NCI-H1694 treated with DMSO at 0.1 percent for 48 hours (cell line): ENCODE measurements at places on chromosomes 1 and 21.

DNA sequence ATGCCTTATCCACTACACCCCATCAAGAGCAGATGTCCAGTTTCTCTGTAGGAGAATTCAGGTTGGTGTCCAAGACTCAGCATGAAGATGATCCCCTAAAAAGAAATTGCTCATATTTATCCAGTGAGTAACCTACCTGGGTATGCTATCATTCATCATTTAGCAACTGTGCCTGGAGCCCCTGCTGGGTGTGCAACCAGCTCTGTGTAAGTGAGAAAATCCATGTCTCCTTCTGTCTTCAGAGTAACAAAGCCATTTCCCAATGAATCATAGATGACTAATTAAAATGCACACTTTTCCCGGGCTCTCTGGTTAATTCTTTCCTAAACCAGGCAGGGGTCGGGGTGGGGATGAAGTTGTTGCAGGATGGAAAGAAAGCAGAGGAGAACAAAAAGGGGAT, 35.8 kb downstream of the OLFML3 start:
- no peak for DNase-seq

DNA sequence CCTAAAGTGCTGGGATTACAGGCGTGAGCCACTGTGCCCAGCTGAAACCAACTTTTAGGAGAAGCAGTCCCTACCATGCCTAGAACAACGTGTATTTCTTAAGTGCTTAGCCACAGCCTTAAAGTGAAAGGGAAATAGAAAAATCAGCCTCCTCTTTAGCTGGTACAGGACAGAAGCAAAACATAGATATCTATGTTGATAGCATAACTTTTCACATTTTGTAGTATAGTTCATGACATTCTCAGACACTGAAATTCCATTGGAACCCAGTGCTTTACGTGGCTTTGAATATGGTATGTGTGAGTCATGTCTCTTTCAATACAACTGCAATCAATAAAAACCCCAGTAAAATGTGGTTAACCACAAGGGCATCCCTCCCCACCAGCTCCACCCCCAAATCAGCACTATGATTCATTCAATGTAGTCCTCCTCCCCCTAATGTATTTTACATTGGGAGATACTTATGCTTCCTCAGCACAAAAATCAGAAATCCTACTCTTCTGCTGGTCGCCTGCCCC, 32.1 kb downstream of the TGFB2 start:
- DNase-seq: no peak

- no peak for DNase-seq
Observed at GRCh38 chr1:64664299-64664698, 80.6 kb upstream of the RAVER2 start.

DNA sequence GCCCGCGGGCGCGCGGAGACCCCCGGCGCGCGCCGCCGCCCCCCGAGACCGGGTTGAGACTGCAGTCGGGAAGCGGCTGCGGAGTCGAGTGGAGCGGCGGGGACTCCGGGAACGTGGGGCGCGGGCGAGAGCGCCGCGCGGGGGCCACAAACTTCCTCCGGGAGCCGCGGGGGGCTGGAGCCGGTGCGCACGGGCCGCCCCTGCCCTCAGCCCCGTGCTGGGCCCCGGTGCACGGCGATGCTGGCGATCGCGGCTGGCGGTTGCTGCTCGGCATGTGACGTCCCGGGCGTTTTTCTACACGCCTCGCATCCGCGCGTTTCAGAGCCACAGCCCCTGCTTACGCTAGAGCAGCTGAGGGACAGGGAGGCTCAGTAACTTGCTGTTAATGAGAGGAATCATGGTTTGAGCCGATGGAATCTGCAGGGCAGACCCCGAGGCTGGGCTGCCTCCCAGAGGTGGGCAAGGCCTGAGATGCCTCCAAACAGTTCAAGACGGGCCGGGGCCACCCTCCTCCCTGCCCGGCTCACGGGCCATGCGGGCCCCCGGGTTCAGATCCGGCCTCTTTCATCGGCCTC, 520 bp downstream of the TMEM201 start:
- DNase-seq: no peak

- DNase-seq: no peak
Observed at GRCh38 chr1:14997646-14998276, 155.8 kb upstream of the TMEM51 start.

DNA sequence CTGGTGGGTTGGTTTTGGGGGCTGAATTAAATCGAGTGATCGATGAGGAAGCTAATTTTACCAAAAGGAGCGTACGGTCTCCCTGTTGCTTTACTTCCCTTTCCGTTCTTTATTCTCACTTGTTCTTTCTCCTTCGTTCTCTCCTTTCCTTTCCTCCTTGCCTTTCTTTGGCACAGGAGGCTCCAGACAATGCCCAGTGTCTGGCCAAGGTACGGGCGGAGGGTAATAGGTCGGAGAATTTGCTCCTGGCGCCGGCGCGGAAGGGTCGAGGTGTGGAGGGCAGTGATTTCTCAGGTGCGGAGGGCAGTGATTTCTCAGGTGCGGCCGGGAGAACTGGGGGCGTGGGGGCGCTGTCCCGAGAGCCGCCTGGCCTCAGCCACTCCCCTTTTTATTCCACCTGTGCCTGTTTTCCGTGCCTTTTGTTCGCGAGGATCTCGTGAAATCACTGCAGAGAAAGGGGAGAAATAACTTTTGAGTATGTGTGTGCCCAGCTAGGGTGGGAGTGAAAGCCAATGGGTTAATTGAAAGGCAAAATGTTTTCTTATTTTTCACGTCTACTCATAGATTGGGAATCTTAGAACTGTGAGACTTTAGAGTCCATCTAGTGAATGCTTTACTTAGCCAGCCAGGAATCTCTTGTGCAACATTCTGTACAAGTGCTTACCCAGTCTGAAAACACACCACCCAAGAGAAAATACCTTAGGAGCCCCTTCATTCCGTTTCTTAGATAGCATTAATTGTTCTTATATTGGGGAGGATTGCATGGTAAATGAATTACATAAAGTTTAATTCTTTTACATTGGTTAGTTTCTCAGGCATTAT, 1.3 kb downstream of the FNBP1L start:
- DNase-seq: peak; percentile 40

GRCh38 chr1:147171399-147172167, 687 bp downstream of the PRKAB2 start:
- no peak for DNase-seq

DNA sequence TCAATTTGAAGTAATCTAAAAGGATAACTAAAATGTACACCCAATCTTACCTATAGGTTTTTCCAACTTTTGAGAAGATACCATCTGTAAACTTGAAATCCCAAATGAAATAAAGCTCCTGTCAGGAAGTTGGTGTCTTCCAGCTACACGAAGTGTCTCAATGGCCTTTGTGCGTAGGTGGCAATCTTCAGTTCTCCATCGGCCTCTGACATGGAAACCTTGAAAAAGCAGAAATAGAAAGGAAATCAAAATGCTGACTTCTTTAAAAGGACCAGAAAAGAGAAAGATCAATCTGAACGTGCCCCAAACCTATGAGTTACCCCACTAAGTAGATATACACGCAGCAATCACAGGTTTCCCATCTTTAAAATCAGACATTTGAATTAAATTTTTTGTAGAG, 10.0 kb downstream of the MKNK1 start:
- no peak for DNase-seq

DNA sequence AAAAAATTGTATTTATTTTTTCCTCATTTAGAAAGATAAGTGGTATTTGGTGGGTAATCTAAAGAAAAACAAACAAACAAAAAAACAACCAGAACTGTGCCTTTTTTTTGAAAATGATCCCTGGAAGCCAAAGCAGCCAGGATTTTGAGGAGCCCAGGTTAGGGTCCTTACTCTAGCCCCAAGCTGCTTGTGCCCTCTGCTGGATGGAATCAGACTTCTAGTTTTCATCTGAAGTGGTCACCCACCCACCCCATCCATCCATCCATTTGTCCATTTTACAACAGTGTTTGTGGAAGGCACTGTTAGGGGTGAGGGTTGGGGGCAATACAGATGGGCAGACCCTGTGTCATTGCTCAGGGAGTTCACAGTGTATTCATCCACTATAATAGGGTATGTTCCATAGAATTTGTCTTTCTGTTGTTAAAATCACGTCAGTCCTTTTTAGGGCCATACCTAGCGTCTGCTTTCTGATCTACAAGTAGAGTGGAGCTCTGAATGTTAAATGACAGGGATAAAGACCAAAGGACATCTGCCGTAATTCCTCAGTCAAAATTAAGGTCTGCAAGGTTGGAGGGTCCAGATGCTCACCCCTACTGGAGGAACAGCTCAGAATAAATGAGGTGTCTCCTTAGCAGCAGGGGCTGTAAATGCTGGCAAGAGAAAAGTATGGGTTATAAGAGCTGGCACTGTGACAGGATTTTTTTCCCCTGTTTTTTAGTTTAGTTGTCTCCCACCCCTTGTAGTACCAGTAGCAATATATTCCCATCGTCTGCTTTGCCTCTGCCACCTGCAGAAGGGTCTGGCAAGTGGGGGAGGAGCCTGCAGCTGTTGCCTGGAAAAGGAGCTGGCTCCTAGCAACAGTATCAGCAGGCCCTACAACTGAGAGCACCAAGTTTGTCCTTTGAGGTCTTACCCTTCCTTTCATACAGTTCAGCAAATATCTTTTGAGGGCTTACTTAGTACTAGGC, 3.2 kb downstream of the LRRC42 start:
- peak; percentile 60 for DNase-seq

DNA sequence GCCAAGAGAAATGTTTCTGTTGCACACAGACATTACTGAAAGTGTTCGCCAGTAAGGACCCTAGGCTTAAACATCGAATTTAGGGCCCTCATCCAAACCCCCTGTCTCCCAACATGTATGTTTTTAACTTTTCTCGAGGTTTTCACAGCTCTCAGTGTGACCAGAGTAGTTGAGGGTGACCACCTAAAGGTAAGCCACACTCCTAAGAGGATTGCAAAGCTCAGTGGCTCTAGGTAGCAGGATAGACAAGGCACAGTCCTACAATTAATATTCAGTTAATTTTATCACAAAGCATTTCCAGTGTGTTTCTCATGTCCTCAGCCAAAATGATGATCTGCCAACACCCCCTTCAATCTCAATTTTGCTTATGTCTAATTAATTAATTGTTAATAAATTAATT, 695 bp upstream of the ALG14 start:
- DNase-seq: no peak

DNA sequence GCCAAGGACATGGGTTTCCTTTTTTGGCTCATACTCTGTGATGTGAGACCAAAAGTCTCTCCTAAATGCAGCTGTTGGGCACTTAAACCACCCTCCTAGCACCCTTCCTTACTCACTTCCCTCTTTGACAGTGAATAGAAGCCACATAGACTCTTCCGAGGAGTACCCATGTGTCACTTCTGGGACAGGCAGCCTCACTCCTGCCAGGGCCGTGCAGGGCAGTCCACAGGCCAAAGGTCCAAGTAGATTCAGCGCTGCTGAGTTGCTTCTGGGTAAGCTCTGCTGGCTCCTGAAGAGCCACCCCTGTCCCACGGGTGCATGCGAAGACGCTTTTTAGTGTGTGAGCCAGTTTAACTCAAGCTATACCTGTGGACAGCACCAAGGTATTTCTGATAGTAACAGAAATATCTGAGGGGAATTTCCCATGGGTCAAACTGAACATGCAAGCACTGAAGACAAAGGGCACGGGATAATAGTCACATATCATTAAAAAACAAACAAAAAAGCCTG, 36.8 kb upstream of the BMP8B start:
- no peak for DNase-seq

GRCh38 chr21:24208562-24209260, 1398.6 kb downstream of the MRPL39 start:
- no peak for DNase-seq

- DNase-seq: no peak
Observed at GRCh38 chr1:30818568-30819243, 61.1 kb upstream of the LAPTM5 start.

- DNase-seq: no peak
Observed at GRCh38 chr1:41754540-41754939, 164.2 kb downstream of the HIVEP3 start.

- peak; percentile 80 for DNase-seq
Observed at GRCh38 chr21:37380349-37381323, 14.1 kb downstream of the DYRK1A start.

DNA sequence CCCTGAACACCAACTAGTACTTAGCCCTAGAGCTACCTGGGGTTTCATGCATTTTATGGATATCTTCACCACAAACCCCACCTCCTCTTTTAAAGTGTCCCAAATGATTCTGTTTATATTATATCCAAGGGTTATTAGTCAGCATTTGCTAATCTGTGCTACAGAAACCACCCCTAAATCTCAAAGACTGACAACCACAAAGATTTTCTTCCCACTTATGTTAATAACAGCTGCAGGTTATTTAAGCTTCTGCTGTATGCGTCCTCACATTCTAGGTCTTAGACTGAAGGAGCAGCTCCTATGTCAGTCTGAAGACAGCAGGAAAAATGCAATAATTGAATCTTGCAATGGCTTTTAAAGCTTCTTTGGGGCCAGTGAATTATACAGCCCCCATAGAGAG, 11.2 kb upstream of the PHC2 start:
- DNase-seq: no peak

DNA sequence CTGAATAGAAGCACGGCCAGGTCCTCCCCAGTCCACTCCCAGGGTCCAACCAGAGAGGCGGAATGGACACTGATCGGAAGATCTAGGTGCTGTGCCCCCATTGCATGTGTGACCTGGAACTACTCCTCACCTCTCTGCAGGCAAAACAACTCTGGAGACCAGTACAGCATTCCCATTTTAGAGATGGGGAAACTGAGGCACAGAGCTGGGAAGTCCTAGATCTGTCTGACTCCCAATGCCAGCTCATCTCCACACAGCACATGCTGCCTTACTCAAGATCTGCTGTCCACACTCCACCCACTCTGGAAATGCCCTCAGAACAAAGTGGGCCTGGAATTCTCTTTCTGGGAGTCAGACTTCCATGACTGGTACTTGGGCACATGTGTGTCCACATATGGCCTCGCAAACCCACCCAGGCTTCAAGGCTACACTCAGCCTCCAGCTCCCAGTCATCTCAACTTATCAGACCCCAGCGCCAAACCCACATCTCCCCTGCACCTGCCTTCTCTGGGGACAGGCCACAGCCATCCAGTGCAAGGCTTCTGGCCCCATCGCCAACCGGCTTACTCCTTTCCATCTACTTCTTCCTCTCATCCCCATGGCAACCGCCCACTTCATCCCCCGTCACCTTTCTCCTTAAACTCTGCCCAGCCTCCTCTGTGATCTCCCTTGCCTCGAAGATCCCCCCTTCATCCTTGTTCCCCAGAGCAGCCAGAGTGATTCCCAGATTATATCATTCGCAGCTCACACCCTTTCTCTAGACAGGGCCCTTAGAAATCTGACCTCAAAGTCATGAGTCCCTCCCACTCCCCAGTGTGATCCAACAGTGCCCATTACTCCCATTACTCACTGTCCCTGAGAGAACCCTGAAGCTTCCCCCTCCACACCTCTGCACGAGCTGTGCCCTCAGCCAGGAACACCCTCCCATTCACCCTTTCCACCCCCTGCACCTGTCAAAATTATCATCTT, 2.7 kb downstream of the COL8A2 start:
- DNase-seq: no peak
